Effector CD4-positive, alpha-beta T cell (primary cell): ENCODE measurements at places on chromosomes 11 and 22.
A peak's percentile ranks its signal among the peaks of the same experiment; 100 is the strongest.

DNA sequence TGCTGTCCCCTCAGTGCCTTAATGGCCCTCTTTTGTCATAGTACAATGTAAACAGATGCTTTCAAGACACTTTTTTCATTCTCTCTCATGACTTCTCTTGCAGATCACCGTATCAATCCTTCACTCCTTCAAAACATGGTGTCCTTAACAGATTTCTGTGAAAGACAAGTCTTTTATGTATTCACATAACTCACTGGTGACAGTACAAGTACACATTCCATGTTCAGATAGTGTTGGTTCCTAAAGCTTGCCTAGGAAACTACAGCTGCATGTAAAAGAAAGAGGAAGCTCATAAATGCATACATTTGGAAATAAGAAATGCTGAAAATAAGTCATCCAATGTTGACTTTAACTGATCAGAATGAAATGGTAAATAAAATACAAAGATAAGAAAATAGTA, 5.0 kb upstream of the OR52E6 start:
- DNase-seq, result no peak

- DNase-seq, result peak; percentile 84
Observed at GRCh38 chr22:31630331-31631329, 31.4 kb downstream of the PISD start.

DNA sequence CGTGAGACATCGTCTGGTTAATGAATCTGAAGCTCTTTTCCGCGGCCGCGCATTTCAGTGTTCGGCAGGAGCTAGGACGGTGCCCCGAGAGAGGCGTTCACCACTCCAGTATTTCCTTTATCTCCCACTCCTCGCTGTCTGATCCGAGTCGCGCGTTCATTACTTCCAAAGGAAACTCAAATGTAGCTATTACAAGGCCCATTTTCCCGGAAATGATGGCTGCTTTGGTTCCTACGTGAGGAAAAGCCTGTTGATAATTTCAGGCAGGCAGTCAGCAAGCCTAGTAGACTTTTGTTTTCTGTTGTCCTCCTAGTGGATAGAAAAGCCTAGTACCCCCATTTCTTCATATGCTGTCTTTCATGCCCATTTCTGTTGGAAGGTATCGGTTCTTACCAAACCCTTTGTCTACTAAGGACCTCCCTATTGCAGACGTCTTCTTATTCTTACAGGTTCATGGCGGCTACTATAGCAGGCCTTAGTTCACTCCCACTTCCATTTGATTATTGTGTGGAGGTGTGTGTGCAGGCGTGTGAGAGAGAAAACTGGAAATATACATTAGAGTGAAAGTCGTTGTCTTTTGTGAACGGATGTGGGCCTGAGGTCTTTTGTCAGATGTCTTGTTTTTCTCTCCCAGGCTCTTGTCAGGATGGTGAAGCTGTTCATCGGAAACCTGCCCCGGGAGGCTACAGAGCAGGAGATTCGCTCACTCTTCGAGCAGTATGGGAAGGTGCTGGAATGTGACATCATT, 737 bp downstream of the RBM4 start:
- DNase-seq, result peak; percentile 21

GRCh38 chr11:23423656-23424055, 563.4 kb upstream of the CCDC179 start:
- DNase-seq, result no peak

GRCh38 chr22:19845054-19845722, 9.5 kb downstream of the GNB1L start:
- DNase-seq, result no peak

DNA sequence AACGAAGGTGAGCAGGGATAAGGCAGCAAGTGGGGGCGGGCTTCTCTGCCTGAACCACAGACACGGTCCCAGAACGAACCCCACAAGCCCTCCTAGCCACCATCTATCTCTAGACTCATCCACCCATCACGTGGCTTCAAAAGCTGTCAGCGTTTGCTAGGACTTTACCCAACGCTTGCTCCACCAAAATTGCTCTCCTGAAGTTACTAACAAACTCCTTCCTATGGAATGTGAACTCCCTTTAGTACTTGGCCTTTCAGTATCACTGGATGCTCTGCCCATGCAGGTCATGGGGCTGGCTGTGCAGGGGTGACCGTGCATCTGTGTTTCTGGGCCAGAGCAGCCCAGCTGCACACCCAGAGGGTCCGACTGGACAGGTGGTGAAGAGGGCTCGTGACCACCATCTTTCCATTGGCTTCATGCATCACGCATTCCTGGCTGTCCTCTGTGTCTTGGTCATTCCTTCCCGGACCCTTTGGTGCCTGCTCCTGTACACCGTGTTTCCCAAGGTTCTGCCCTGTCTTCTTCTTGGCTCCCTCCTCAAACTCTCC, 85.1 kb downstream of the MYO7A start:
- no peak for DNase-seq

- DNase-seq, result no peak
Observed at GRCh38 chr11:1554981-1555712, 16.9 kb downstream of the DUSP8 start.

- no peak for DNase-seq
Observed at GRCh38 chr11:15958910-15959309, 397.4 kb downstream of the SOX6 start.
